ENCODE measurements at places on chromosomes 11 and 22.
A peak's percentile ranks its signal among the peaks of the same experiment; 100 is the strongest.

DNA sequence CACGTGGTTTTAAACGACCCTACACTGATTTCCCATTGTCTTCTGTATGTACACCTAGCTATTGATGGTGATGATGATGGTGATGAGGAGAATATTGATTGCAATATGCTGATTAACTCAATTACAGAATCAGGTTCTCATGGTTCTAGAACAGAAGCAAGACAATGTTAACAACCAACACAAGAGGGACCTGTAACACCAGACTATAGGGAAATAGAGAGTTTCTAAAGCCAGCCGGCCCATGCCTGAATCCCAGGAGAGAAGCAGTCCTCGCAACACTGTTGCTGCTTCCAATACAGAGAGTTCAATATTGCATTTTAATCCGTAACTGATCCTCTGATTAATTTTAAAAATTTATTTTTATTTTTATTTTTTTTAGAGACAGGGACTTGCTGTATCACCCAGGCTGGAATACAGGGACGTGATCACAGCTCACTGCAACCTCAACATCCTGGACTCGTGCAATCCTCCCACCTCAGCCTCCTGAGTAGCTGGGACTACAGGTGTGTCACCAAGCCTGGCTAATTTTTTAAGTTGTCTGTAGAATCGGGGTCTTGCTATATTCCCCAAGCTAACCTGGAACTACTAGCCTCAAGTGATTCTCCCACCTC lies 22.2 kb upstream of the UBASH3B start:
- peak; percentile 26 for DNase-seq

DNA sequence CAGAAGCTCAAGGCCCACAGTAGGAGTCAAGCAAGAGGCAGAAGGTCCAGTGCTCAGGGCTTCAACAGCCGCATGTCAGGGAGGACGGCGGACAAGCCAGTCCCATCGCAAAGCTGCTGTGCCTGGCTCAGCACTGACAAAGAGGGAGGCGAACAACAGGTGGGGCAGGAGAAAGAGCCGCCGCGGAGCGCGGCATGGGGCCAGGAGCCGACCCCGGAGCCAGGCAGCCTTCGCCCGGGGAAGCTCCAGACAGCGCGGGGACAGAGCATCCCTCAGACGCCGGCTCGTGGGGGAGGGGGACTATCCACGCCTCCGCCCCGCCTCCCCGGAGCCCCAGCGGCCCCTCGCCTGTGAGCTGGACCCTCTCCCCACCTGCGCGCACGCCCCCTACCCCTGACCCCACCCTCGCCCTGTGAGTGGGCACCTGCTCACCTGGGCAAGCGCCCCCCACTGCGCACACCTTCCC lies 369 bp downstream of the DHCR7 start:
- peak; percentile 43 for DNase-seq

DNA sequence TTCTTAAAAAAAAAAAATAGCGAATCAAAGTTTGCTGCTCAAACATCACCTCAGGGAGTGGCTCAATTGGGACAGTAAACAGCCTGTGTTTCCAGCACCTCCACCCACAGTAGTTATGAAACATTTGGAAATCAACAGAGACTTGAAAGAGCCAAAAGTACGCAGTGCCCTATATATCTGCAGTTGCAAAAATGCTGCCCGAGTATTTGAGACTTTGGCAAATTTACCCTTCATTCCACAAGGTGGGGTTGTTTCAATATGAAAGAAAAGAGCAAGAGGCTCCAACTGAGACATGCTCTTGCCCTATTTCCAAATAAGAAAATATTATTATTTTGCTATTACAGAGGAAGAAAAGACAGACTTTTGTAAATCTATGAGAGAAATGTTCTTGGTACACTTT lies 851.1 kb upstream of the RAG2 start:
- peak; percentile 11 for DNase-seq

- DNase-seq, result no peak
Measured at GRCh38 chr11:64263947-64264317, 12.6 kb downstream of the PLCB3 start.

- no peak for DNase-seq
Measured at GRCh38 chr11:77967753-77968152, 26.7 kb downstream of the INTS4 start.

GRCh38 chr22:48584170-48584569 lies 1243.5 kb downstream of the BRD1 start:
- DNase-seq, result no peak

DNA sequence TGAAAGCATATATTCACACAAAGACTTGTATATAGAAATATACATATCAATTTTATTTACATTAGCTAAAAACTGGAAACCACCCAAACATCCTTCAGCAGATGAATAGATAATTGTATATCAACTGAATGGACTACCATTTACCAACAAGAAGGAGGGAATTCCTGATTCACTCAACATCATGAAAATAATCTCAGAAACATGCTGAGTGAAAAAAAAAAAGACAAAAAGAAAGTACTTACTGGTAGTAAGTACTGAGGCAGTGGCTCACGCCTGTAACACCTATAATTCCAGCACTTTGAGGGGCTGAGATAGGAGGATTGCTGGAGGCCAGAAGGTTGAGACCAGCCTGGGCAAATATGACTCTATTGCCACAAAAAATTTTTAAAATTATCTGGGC lies 7.4 kb upstream of the IPO7 start:
- DNase-seq, result no peak

- no peak for DNase-seq
Measured at GRCh38 chr11:19574916-19575315, 137.7 kb upstream of the NAV2 start.

DNA sequence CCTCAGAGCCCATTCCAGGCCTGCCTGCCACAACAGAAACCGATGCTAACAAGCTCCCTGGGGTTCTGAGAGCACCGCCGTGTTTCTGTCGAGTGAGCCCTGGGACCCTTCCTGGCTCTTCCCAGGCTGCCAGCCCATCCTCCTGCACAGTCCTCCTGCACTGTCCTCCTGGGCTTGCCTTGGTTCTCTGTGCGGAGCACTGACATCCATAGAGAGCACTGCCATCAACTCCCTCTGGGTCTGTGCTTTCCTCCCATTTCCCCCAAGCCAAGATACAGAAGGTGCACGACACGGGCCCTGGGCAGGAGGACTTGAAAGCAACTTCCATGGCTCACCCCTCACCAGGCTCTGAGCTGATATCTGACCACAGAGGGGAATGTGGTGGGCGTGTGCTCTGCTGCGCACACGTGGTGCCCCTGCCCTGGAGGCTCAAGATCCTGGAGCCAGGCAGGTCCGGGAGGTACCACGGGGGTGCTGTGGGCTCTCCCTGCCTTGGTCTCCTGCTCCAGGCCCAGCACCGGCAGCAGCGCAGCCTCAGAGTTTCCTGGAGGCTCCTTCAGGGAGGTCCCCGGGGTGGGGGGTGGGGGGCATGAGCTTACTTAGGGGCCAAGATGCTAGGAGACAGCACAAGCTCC lies 304.2 kb downstream of the BRD1 start:
- no peak for DNase-seq

DNA sequence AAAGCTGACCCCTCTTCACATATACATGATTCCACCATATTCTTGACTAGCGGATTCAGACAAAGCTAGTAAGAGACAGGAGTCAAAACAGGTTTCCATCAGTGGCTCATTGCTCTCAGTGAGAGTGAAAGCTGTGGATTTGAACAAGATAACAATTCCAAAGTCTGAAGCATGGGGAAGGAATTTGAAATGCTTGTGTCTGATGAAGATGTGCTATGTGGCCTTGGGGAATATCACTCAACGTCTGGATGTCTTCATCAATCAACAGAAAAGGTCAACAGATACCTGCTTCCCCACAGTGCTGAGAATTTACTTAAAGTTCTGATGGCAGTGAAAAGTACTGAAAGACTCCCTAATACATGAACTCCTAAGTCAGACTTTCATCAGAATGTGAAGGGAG lies 46.9 kb upstream of the SESN3 start:
- DNase-seq, result no peak

DNA sequence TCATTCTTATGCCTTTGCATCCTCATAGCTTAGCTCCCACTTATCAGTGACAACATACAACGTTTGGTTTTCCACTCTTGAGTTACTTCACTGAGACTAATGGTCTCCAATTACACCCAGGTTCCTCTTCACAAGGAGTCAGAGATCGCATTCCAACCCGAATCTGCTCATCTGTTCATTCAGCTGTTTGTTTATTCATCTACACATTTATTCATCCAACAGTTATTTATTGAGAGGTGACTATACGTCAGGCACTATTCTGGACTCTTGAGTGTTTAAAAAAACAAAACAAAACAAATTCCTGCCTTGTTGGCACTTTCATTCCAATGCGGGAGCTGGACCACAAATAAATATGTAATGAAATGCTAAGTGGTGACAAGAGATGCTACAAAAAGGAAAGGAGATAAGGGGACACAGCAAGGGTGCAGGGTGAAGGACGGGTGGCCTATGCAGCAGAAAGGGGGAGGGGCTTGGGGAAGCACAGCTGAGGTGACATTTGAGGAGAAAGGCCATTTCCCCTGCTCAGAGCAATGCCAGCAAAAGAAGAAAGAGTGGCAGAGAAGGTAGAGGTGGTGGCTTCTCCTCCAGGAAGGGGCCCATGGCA lies 393.8 kb upstream of the SYN3 start:
- DNase-seq, result no peak

GRCh38 chr11:82631722-82632630 lies 101.7 kb downstream of the FAM181B start:
- DNase-seq, result no peak

DNA sequence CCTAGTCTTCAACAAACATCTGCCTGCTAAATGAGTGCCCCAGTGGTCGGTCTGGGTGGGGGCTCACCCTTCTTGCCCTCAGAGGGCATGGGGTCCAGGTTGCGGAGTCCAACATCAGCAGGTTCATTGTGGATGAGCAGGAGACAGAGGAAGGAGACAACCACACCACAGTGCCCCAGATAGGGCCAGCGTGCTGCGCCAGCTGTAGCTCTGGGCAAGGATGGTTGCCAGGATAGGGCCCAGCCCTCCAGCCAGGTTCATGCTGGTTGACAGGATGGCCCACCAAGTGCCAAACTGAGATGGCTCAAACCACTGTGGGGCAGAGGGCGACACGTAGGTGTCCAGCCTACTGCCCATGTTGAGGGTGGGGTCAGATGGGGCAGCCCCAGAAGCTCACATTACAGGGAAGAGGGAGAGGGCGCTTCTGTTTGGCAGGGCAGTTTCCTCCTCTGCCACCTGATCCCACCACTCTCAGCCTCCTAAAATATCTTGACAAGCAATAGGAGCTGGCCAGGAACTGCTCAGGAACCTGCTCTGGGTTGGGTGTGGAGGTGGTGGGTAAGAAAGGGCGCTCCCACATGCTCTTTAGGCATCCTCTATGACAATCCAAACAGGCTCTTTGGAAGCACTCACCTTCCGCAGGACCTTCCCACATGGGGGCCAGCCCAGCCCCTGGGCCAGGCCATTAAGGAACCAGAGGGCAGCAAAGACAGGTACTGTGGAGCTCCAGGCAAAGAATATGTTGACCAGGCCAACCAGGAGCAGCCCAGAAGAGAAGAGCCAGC lies 2.9 kb downstream of the SLC37A4 start:
- no peak for DNase-seq

- no peak for DNase-seq
Measured at GRCh38 chr11:59218319-59218718, 5.6 kb upstream of the MPEG1 start.

- no peak for DNase-seq
Measured at GRCh38 chr11:104841973-104842525, 56.2 kb downstream of the CASP12 start.

- DNase-seq, result no peak
Measured at GRCh38 chr11:67079065-67079705, 22.5 kb downstream of the RHOD start.

- DNase-seq, result no peak
Measured at GRCh38 chr11:114832532-114833125, 154.3 kb downstream of the NXPE2 start.

DNA sequence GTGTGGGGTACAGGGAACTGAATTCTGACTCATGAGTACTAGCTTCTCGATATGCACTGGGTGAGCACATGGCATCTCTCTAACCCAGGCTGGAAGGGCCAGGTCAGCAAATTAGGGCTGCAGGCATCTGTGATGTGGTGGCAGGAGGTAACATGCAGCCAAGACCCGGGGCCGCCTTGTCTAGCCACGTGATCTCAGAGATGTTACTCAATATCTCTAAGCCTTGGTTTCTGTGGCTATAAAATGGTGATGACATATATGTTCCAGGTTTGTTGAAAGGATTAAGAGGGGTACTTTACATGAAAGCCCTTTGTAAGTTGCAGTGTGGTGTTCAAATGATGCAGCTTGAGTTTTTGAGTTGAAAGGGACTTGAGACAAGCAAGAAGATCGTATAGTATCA lies 3.2 kb downstream of the ST14 start:
- DNase-seq, result no peak

DNA sequence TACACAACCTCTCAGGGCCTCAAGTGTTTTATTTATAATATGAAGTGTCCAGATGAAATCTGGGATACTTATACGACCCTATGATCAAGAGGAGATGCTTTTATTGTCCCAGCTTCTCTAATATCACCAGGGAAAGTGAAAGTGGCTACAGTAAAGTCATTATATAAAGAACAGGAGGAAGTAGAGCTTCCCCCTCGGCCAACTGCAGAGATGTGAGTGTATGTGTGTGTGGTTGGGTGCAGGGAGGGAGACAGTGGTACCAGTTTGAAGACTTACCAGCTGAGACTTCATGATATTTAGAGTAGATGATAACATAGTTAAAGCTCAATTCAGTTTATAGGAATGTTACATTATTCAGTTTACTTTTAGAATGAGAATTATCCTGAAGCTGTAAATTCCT lies 373.6 kb upstream of the DDI1 start:
- DNase-seq, result no peak

- no peak for DNase-seq
Measured at GRCh38 chr11:33292311-33292710, 35.1 kb downstream of the HIPK3 start.

GRCh38 chr11:70539360-70540095 lies 141.2 kb downstream of the CTTN start:
- DNase-seq, result no peak

All from head of caudate nucleus (tissue), 42 donors.